DMS79 treated with DMSO at 0.1 percent for 48 hours (cell line): ENCODE measurements at places on chromosomes 2 and 18.

DNA sequence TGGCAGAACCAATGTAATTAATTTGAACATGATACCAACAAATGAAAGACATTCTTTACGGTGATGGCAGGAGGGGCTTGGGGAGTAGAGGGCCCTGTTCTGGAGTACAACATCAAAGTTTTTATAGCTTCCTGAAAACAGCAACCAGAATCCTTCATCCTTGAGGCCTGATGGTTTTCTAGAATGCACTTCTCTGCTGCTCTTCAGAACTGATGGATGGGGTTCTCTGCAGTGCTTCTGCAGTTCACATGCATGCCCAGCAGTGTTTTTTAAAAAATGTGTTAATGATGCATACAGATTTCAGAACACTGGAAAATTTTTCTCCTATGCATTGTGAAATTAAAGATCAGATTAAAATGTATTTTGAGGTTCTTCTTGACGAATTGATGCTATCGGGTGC lies 2.5 kb downstream of the LTBP1 start:
- DNase-seq, result no peak

GRCh38 chr18:27017901-27018500 lies 152.5 kb upstream of the AQP4 start:
- no peak for DNase-seq

GRCh38 chr2:98489486-98489885 lies 44.8 kb downstream of the INPP4A start:
- no peak for DNase-seq

- no peak for DNase-seq
These were observed 24.8 kb downstream of the DSG4 start for GRCh38 chr18:31401156-31402025.

DNA sequence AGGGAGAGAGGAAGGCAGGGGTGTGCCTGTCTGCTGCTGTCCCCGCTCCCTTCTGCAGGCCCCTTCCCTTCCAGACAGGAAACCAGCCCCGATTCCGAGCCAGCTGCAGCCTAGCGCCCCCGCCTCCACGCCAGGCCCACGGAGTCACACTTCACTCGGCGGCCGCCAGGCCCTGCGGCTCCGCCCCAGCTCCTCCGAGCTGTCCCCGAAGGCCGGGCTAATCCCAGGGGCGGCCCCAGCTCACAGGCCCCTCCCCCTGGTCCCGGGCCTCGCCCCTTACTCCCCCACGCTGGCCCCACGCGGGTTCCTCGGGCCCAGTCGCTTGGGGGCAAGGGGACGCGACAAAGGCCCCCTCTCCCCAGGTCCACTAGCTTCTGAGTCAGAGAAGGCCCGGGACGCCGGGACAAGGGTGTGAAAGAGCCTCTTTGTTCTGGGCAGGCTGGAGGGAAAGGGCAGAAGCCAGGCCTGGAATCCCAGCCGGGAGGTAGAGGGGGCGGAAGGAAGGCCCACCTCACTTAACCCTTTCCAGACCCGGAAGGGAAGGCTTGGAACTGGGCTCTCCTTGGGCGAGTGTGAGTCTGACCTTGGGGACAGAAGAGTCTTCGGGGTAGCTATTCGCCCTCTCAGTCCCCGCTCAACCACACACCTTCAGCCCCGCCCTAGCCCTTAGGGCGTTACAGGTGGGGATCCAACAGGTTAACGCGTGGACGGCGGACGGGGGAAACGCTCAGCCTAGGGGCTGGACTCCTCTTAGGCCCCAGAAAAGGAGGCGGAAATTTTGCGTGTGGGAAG lies 1.2 kb downstream of the RTKN start:
- DNase-seq, result peak; percentile 85

- DNase-seq, result no peak
These were observed 89.9 kb upstream of the HPCAL1 start for GRCh38 chr2:10212827-10213226.

- no peak for DNase-seq
These were observed 240.4 kb downstream of the PLCL1 start for GRCh38 chr2:198044777-198045176.

- DNase-seq, result no peak
These were observed at the start of gene NEURL3 for GRCh38 chr2:96505231-96505889. Gene NEURL3 (minus strand): TSS chr2:96505357. CDS start chr2:96505286, 71 bp downstream.
